ENCODE measurements at places on chromosomes 7 and 10.

DNA sequence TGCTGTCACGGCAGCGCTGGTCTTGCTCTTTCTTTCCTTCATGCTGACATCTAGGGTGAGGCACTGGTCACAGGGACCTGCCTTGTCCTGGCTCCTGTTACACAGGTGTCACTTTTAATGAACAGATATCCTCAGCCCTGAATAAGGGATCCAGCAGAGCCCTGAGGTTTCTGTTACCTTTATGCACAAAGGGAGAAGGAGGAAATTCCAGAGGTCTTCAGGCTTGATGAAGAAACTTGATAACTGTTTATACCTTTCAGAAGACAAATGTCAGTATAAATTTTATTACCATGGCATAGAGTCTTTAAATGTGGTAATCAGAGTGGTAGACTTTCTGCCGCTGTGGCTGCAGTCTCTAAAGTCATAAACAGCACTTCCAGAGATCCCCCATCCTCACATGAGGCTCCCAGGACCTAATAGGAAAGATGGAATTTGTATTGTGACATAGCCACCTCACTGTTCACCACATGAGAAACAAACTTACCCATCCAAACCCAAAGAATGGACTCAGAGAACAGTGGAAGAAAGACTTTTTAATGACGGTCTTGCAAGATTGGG is 2.7 kb downstream of the LRRC27 start:
- DNase-seq, result no peak

DNA sequence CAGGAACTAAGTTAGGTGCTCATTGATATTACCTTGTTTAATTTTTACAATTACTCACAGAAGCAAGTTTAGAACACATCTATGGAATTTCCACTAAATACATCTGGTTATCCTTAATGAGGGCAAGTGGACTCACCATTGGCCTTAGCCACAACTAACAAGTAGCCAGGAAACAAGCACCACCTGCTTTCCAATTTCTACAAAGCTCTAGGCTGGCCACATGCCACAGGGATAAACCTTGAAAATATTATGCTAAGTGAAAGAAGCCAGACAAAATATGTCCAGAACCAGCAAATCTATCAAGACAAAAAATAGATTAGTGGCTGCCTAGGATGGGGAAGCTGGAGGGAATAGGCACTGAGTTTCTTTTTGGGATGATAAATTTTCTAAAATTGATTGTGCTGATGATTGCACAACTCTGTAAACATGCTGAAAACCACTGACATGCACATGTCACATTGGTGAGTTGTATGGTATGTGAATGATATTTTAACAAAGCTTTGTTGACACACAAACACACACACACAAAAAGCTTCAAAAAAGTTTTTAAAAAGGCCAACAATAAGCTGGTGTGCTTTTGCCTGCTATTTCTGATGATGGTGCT is 179.4 kb downstream of the CPEB3 start:
- no peak for DNase-seq

GRCh38 chr7:50333221-50333651 is 28.7 kb downstream of the IKZF1 start:
- DNase-seq, result no peak

- DNase-seq, result no peak
These were observed 2.0 kb downstream of the AOC1 start for GRCh38 chr7:150854066-150855000.

GRCh38 chr7:141558544-141559183 is 7.5 kb downstream of the AGK start:
- no peak for DNase-seq

DNA sequence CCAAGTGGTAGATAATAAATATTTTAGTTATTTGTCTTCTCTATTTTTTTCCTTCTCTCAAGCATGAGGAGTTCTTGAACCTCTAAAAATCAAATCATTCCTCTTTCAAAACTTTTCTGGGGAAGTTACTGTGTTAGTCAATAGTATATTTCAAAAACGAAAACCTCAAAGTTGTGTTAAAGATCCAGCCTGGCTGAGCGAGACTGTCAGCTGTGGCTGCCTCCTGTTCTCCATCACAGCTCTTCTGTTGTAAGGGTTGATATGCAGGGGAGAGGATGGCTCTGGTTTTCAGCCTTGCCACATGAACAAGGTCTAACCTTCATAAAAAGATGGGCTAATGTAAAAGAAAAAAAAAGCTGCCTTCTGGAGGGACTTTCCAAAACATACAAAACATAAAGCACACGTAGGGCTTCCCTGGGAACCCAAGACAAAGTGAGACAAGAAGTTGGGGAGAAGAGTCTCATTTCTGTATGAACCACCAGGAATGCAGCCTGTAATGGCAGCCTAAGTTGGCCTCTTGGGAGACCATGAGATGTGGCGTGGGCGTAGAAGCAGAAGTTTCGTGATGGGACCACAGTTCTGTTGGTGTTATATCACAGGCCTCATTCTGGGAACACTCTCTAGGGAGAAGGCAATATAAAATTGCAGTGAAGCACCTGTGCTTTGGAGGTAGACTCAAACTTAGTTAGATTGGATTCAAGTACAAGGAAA is 77.9 kb upstream of the FHIP2A start:
- no peak for DNase-seq

GRCh38 chr7:16033233-16033632 is 346.8 kb upstream of the MEOX2 start:
- DNase-seq, result no peak

DNA sequence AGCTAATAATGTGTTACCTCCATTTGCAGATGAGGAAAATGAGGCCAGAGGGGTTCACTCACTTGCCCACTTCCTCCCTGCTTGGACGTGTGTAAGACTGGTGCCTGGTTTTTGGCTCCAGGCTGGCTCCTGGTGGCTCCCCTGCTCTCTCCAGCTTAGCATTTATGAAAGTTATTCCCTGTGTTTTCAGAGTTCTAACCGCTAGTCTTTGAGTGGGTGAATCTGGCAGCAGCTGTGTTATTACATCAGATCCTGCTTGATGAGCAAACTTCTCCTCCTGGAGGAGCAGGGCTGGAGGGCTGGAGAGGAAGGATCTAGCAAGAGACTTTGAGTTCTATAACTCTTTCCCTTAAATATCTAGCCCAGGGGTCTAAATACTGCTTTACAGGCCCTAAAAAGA is 80.9 kb upstream of the AGBL3 start:
- DNase-seq, result peak; percentile 96

- no peak for DNase-seq
These were observed 43.4 kb downstream of the ZNRF2 start for GRCh38 chr7:30327813-30328212.

- peak; percentile 20 for DNase-seq
These were observed 17.9 kb upstream of the CYTH3 start for GRCh38 chr7:6290319-6290741.

DNA sequence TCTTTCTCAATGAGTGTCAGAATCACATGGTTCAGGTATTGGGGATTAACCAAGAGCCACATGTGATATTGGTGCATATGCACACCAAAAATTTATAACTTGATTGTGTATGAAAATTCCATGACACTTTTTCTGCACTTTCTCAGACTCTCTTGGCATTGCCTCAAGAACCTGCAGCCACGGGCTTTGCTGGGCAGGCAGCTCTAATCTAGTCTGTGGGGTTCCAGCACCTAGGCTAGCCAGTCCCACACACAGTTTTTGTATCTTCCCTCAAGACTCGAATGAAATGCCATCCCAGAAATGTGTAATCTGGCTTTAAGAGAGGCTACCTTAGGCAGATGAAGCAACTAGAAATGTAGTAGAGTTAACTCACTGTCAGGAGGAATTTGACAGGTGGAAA is 21.7 kb downstream of the STARD3NL start:
- DNase-seq, result no peak

DNA sequence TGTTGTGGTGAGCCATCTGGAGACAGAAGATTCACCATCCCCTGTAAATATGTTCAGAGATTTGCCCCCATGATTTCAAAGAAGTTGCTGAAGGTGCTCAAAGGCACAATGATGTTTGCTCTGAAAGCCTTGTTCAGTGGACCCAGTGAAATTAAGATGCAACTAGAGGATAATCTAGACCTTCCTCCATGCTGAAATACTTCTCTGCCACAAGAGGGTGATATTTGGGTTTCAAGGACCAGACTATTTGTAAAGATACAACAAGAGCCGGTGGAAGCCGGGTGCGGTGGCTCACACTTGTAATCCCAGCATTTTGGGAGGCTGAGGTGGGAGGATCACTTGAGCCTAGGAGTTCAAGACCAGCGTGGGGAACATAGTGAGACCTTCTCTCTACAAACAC is 13.5 kb upstream of the MSRB2 start:
- peak; percentile 11 for DNase-seq

GRCh38 chr10:79608505-79609375 is 2.0 kb upstream of the SFTPA1 start:
- DNase-seq, result peak; percentile 39

DNA sequence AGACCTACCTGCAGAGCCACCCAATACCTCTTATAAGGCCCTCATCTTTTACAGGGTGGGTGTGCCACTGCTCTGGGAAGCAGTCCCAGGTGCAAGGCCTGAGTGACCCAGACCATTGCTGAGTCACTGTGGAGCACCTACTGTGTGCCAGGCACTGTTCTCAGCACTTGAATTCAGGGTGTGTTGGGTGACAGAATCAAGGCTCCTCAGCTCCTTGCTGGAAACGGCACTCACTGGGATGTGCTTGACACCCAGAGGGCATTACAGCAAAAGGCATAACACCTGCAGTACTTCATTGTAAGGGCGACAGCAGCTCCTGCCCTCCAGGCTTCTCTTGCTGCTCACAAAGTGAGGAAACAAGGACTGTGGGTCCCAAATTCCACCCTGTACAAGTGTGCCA is 7.1 kb downstream of the CAMK2B start:
- DNase-seq, result peak; percentile 11

- peak; percentile 37 for DNase-seq
These were observed 66.6 kb upstream of the PHYHIPL start for GRCh38 chr10:59109826-59110225.

DNA sequence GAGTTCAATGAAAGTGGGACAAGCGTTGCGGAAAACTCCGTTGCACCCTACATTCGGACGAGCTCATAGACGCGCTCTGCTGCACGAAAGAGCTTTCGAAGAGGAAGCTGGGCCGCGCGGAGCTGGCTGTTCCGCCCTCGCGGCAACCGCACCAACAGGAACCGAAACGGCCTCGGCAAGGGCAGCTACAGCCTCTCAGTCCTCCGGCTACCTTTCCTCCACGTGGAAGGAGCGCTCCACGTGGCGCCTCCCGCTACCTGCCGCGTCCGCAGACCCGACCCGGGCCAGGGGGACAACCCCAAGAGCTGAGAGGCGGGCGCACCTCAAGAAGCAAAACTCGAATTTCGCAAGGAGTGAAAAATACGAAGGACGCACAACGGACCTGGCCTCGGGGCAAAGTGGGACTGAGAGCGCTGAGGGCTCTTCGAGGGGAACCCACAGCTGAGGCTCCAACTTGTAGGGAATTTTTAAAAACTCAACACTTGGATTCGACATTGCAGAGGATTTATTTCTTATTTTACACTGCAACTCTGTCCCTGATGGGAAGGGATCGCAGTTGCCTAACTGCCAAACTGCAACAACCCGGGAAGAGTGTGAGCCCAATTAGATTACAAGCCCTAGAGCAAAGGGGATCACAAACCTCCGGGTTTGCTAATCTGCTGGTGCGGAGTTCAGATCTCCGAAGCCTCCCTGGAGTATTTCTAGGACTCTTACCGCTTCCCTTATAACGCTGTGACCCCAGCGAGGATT is 1.4 kb downstream of the HPSE2 start:
- DNase-seq, result no peak

- peak; percentile 38 for DNase-seq
These were observed 205.9 kb downstream of the MBL2 start for GRCh38 chr10:52566471-52567246.

DNA sequence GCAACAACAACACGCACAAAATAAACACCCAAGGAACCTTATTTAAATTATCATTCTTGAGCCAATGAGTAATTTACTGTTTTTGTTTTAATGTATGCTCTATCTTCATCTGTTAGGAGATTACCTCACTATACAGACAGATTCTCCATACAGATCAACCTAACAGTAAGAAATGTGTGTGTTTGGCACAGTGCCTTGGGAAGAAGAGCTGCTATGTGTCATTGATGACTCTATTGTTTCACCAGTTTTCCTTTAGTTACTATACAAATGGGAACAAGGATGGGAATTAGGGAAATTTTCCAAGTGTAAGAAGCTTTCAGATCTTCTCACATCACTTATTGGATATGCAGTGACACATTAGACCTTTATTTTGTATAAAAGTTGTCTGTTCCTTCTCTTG is 640.3 kb downstream of the NRG3 start:
- DNase-seq, result no peak

DNA sequence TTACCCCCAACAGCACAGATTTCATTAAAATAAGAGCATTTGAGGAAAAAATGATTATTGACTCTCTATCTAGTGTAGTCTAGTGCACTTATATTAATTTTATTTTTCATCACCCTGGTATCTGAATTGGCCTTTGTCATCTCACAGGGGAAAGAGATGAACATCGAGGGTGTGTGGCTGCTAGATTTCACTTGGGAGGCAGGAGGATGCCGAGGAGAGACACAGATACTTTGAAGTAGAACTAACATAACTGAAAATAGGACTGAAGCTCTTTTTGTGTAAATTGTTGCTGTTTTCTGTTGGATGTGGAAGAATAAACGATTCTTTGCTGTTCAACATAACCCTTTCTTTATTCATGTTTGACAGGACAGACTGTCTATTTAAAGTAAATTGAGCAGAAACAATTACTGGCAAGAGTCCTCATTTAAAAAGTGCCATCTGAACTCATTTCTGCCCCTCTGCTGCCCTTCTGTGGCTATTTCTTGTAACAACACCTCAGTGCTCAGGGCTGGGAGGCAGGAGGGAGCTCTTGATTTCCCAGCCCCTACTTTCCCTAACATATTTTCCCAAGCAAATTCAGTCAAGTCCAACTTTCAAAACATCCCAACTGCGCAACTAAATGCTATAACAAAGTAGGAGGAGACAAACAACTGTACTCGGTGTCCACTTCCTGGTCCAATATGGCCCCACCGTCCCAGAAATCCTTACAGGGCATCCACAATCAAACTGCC is 15.6 kb downstream of the LYZL1 start:
- peak; percentile 50 for DNase-seq

GRCh38 chr7:101792051-101792681 is 25.3 kb upstream of the CUX1 start:
- peak; percentile 51 for DNase-seq

- DNase-seq, result no peak
These were observed 948.7 kb upstream of the GHITM start for GRCh38 chr10:83190614-83191013.

- peak; percentile 77 for DNase-seq
These were observed 1.8 kb downstream of the C10orf95 start for GRCh38 chr10:102449321-102450123.

DNA sequence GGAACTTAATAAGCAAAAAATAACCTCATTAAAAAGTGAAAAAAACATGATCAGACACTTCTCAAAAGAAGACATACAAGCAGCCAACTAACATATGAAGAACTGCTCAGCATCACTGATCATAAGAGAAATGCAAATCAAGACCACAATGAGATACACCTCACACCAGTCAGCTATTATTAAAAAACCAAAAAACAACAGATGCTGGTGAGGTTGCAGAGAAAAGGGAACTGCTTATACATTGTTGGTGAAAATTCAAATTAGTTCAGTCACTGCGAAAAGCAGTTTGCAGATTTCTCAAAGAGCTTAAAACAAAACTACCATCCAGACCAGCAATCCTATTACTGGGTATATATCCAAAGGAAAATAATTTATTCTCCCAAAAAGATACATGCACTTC is 513.3 kb downstream of the MDFIC start:
- no peak for DNase-seq
